ENCODE measurements at places on chromosomes 2 and 18. TPM values are rescaled to one million over a fixed set of nuclear protein-coding genes. Genes with fewer than 3 reads are reported as not detected.
A peak's percentile ranks its signal among the peaks of the same experiment; 100 is the strongest.

GRCh38 chr2:24490181-24490689 lies 819 bp upstream of the NCOA1 start:
- H3K36me3 ChIP-seq = no peaks in the 10 kb centered on the region
- DNase-seq = peak; percentile 72
- peak overlapping the region; percentile 81 for H3K4me3 ChIP-seq
- peak overlapping the region; percentile 64 for H3K27ac ChIP-seq

GRCh38 chr2:149363958-149364357 lies 33.6 kb downstream of the LYPD6 start:
- H3K27ac ChIP-seq = no peak overlapping the region
- no peak overlapping the region for H3K4me3 ChIP-seq
- no peak for DNase-seq
- H3K27me3 ChIP-seq = no peaks in the 10 kb centered on the region

GRCh38 chr2:160408173-160408958 lies 85.2 kb downstream of the RBMS1 start:
- H3K4me1 ChIP-seq = peaks cover 9% of the 10 kb centered on the region
- H3K4me3 ChIP-seq = peak overlapping the region; percentile 83
- peak overlapping the region; percentile 72 for H3K27ac ChIP-seq

- no peak for DNase-seq
- H3K36me3 ChIP-seq = no peaks in the 10 kb centered on the region
- no peak overlapping the region for H3K4me3 ChIP-seq
- H3K27ac ChIP-seq = no peak overlapping the region
- H3K4me1 ChIP-seq = no peaks in the 10 kb centered on the region
- H3K27me3 ChIP-seq = no peaks in the 10 kb centered on the region
These were observed 55.8 kb upstream of the FAM136A start for GRCh38 chr2:70357684-70358071.

SLC19A3 gene
- total RNA-seq = 1.1 TPM

CD8A gene
- total RNA-seq = not detected

SIX3 gene
- total RNA-seq = 5.2 TPM
